ENCODE measurements at places on chromosomes 3 and 15. TPM values are rescaled to one million over a fixed set of nuclear protein-coding genes. Genes with fewer than 3 reads are reported as not detected.

DNA sequence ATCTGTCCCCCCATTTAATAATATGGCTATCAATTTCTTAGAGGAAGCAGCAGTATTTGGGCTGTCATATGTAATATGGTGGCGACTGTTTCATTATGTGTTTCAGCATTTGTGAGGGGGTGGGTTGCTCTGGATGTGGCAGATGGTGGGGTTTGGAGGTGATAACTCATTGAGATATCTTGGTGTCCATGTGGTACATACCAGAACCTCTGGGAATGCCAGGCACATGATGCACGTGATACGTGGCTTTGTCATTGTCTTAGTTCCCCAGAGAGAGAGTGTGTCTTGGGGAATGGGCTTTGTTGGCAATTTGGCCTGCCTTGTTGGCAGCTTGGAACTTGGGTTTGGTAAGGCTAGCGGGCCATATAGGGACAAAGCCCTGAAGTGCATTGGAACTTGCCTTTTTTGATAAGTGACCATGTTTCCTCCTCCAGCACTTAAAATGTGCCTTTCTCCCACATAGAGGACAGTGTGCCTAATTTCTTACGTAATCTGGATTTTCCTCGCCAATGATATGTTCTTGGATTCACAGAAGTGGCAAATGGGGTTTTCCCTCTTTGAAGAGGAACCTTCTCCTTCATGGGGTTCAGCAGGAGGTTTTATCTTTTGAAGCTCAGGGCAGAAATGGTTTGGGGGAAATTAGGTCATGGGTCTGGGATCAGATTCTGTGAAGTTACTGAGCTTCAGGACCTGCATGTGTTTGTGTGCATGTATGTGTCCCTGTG, 79.5 kb downstream of the DNASE1L3 start:
- DNase-seq, result no peak

- DNase-seq, result no peak
Measured at GRCh38 chr3:124158168-124158881, 166.4 kb upstream of the ROPN1 start.

The OTOL1 gene
- polyA plus RNA-seq, result not detected

The LPCAT4 gene
- polyA plus RNA-seq, result 43.3 TPM

GRCh38 chr15:40328176-40328575, 4.7 kb downstream of the INAFM2 start:
- no peak for DNase-seq

The GNB5 gene
- 25.8 TPM for polyA plus RNA-seq

- no peak for DNase-seq
Measured at GRCh38 chr15:90301707-90302300, 36.3 kb downstream of the NGRN start.

DNA sequence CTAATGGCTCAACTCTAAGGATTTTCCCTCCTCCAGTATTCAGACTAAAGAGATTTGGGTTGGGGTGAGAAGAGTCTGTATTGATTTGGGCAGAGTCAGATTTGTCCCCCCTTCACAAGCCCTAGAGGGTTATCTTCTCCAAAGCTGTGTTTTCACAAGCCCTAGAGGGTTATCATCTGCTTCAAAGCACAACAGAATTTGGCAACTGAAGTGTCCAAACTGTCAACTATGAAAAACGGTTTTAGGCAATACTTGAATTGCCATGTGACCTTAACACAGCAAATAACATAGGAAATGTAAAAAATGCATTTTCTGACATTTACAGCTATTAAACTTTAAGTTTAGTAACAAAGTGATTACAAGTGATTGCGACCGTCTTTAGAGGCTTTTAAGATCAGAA, 119.9 kb downstream of the IMPG2 start:
- DNase-seq, result no peak

The ADAMTSL3 gene
- 0.01 TPM for polyA plus RNA-seq

The SLC33A1 gene
- polyA plus RNA-seq, result 33.9 TPM

DNA sequence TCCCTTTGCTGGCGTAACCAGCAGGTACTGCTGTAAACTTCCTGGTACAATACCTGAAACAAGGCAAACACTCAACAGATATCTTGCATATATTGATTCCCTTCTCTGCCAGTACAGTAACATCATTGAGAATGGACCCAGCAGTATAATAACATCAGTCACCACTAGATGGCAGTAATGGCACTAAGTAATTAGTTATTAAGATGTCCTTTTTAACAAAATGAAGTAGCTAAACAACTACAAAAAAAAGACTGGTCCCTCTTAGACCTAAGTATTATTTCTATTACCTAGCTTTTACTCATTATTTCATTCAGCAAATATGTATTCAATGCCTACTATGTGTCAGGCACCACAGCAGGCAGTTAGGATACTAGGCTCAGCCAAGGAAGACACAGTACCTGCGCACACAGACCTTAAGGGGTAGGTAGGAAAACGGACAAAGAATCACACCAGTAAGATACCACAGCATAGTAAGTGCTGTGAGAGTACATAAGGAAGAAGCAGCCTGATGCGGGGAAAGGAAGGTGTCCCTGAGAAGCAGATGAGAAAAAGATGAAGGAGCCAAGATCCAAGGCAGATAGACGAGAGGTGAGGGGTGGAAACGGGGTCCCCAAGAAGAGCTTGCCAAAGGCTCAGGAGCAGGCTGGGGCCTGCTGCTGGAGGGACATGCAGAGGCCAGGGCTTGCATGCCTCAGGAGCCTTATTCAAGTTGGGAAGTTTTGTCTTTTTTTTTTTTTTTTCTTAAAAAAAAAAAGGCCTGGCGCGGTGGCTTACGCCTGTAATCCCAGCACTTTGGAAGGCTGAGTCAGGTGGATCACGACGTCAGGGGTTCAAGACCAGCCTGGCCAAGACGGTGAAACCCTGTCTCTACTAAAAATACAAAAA, 102.7 kb upstream of the CHD2 start:
- no peak for DNase-seq

The SEMA6D gene
- 0.67 TPM for polyA plus RNA-seq

DNA sequence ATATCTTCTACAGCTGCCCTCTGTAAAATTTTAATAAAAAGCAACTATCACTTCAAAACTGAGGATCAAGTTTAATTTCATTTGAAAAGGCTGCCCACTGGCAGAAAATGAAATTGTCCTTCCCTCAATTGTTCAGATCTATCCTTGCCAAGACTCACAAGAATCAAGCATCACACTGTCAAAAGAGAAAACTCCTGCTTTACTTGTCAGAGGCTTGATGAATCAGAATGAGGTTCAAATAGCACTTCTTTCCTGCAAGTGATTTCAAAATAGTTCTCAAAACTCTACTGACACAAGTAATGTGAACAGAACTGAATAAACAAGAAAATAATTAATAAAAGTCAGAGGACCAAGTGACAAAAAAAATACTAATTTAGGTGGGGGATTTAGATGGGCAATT, 70.6 kb downstream of the GOLIM4 start:
- no peak for DNase-seq

DNA sequence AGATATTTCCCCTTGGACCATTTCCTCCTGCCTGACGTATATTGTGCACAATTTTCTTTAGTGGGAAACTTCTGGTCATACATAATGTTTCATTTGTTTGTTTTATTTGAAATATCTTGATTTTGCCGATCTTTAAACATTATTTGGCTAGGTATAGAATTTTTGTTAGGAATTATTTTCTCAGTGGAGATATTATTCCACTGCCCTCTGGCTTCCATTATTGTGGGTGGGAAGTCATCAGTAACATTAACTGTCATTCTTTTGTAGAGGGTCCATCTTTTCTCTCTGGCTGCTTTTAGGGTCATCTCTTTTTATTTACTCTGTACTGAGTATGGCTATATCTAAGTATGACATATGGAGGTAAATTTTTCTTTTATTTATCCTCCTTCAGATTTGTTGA, 135.5 kb upstream of the LIPC start:
- no peak for DNase-seq

DNA sequence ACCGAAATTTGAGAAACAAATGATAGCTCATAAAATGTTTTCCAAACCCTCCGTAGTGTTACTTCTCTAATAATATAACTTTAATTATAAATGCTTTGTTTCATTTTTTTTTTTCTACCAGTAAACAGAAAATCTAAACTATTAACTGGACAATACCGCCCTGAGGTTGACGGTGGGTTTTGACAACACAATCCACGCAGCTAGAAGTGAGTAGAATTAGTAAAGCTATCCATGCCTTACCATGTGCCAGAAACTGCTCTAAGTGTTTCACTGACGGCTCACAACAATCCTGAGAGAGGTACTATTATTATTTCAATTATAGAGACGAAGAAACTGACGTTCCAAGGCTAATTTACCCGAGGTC, 410 bp downstream of the NDUFAF1 start:
- no peak for DNase-seq

The RBPMS2 gene
- not detected for polyA plus RNA-seq

DNA sequence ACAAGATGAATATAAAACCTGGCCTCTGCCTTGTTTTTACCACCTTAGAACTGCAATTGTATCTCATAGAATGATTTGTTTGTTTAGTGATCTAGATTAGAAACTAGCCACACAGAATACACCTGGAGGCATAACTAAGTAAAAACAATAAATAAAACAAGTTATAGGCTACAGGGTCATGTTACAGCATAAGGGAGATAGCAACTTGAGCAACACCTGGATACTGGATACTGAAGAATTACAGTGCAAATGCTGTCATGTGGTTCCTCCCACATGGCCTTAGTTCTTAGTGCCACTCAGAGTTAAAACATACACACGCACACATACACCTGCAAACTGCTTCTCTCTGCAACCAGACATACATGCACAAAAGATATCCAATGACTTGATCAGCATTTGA, 563.4 kb upstream of the DPPA4 start:
- no peak for DNase-seq

GRCh38 chr3:56987238-56987895, 73.1 kb upstream of the SPATA12 start:
- no peak for DNase-seq

- DNase-seq, result no peak
Measured at GRCh38 chr3:125608419-125608818, 13.1 kb upstream of the OSBPL11 start.

The CCDC33 gene
- not detected for polyA plus RNA-seq

DNA sequence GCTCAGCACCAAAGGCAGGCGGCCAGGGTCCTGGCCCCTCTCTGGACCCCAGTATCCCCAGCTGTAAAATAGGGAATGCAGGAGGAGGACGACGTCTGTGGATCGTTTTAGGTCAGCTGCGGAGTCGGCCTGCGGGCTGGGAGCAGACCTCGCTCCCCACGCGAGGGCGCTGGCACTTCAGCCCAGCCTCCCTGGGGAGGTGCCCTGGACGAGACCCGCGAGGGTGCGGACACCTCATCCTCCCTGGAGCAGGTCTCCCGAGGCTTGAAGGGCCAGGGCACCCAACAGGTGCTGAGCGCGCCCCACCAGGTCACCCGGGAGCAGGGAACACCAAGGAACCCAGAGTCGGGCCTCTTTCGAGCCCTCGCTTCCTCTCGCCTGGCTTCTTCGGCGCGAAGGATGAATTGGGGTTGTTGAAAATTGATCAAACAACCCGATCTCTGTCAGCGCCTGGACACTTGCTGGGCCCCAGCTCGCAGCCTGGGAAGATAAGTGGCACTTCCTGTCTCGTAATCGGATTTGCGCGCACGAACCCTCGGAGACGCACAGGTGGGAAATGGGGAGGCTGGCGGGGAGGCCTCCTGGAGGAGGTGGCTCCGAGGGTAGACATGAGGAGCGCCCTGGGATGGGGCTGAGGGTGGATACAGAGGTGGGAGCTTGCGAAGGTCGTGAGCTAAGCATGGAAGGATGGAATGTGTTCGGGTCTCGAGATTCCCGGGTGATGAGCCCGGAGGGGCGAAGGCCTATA, 588 bp upstream of the VIPR1 start:
- no peak for DNase-seq

The CLDN11 gene
- 0.12 TPM for polyA plus RNA-seq

GRCh38 chr3:94596887-94597566, 534.2 kb downstream of the NSUN3 start:
- no peak for DNase-seq

The AVEN gene
- polyA plus RNA-seq, result 10.6 TPM

The NR2E3 gene
- polyA plus RNA-seq, result 0.18 TPM

The LSAMP gene
- polyA plus RNA-seq, result 0.12 TPM

GRCh38 chr15:85718981-85719380, 75.7 kb downstream of the KLHL25 start:
- DNase-seq, result no peak

DNA sequence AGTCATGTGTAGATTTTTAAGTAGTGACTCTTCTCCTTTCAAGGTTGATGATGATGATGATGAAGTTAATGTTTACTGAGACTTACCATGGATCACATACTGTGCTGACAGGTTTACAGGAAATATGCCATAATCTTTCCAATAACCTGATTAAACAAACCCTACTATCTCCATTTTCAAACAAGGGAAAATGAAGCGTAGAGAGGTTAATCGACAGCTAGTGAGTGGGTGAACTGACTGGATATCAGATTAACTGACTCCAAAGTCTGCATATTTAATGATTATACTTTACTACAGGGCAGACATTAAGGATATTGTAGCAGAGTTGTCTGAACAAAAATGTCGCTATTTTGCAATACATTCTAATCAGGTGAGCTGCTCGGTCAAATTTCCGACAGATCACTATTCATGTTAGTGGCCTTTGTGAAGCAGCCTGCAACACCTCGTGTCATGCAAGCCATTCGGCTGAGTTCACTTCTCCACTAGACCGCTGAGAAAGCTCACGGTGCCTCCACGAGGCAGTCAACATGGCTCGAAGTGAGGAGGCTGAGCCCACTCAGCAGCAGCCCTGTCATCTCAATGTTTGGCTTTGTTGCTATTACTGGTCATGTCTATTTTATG, 264.2 kb downstream of the NFKBIZ start:
- no peak for DNase-seq

The SLC6A20 gene
- polyA plus RNA-seq, result 0.34 TPM

DNA sequence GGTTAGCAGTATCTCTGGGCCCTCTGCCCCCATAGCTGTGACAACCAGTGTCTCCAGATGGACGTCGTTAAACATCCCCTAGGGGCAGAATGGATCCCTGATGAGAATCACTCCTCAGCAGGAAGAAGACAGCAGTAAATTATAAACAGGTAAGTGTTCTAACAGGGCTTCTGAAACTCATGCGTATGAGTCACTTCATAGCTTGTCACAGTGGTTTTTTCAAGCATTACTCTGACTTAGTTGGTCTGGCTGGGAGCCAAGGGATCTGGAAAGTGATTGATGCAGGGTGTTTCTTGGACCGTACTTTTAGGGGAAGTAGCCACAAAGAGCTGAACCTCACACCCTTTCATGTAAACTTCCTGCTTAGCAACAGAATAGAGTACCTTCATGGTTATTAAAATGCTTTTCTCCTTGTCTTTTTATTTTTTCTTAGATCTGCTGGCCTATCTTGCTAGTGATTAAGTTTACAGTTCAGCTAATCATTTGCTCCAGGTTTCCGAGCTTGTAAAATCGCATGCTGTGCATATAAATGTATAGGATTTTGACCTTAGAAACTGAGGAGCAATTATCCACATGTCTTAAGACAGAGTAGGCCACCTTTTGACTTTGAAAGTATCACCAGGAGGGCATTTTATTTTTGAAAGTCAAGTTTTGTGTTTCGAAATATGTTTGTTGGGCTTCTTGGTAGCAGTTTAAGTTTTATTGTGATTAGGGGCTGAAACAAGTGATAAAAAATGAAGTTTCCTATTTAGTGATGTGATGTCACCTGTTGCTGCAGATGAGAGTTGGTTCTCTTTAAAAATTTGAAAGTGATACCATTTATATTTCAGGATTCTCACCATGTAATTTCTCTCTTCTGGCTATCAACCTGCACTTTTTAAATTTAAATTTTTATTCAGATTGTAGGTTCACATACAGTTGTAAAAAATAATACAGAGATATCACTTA, 333.9 kb downstream of the PTPRG start:
- DNase-seq, result peak; percentile 84

The MRAS gene
- 9.8 TPM for polyA plus RNA-seq

- no peak for DNase-seq
Measured at GRCh38 chr3:158640646-158641045, 3.7 kb upstream of the GFM1 start.

The SLC6A1 gene
- polyA plus RNA-seq, result not detected

The CCDC39 gene
- not detected for polyA plus RNA-seq

All from keratinocyte (primary cell).